ENCODE measurements at places on chromosomes 16 and 17.
A peak's percentile ranks its signal among the peaks of the same experiment; 100 is the strongest.

GRCh38 chr16:4976079-4976478 is 17.9 kb downstream of the SEC14L5 start:
- no peak for DNase-seq

DNA sequence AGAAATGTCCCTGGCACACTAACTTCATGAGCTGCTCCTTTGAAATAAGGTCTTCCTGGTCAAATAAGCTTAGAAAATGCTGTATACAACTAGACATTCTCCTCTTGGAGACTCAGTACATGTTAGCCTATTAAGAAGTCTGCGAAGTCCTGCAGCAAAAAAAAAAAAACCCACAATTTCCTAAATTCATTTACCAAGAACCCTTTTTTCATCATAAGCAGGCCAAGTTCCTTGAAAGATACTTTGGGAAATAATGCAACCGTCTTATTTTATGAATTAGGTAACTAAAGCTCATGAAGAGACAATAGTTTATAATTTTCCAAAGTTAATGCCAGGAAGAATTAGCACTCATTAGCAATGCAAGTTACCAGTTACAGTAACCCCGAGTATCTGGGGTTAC is 49.0 kb upstream of the HAS3 start:
- no peak for DNase-seq

DNA sequence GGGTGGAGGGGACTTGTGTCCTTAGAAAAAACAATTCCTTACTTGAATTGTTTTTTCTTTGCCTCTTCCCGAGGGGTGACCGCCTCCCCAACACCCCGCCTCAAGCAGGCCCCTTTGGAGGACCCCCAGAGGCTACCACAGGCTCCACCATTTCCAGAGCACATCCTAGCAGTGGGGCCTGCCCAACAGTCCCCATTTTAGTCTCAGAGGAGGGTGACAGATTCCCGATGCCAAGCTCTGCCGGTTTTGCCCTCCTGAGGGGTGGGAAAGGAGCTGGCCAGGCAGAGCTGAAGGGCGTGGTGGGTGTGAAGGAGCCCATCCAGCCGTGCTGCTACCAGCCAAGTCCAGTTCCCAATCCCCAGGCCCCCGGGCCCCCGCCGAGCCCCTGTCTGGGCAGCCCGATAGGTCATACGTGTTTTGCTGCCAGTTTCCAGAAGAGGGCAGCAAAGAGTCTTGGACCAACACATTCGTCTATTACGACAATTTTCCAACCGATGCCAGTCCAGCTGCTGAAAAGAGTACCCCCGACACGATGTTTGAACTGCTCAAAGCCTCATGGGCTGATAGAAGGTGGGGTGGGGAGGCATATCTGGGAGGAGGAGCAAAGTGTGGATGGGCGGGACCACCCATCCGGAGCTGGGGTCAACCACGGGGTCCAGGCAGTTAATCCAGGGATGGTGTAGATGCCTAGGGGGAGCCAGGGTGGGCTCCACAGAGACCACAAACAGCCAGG is 18.8 kb upstream of the GAA start:
- peak; percentile 67 for DNase-seq

DNA sequence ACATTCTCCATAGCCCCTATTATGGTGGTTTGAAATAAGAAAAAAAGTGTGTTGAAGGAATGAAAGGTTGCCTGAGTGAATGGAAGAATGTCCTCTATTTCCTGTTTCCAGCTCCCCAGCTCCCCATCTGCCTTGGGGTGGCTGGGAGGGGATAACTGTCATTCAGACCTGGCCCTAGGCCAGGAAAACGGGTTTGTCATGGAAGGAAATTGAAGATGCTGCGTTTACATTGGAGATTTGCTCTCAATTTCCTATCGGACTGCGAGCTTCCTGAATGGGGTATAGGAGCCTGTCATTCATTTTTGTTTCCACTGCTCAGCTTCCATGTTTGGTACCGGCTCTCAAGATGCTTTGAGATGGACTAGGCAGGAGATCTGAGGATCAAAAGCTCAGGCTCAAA is 2.2 kb upstream of the FZD2 start:
- peak; percentile 73 for DNase-seq

- DNase-seq, result no peak
These were observed 12.6 kb upstream of the BAIAP2 start for GRCh38 chr17:81022344-81022676.

GRCh38 chr17:79500745-79501618 is 109.9 kb downstream of the RBFOX3 start:
- DNase-seq, result no peak

DNA sequence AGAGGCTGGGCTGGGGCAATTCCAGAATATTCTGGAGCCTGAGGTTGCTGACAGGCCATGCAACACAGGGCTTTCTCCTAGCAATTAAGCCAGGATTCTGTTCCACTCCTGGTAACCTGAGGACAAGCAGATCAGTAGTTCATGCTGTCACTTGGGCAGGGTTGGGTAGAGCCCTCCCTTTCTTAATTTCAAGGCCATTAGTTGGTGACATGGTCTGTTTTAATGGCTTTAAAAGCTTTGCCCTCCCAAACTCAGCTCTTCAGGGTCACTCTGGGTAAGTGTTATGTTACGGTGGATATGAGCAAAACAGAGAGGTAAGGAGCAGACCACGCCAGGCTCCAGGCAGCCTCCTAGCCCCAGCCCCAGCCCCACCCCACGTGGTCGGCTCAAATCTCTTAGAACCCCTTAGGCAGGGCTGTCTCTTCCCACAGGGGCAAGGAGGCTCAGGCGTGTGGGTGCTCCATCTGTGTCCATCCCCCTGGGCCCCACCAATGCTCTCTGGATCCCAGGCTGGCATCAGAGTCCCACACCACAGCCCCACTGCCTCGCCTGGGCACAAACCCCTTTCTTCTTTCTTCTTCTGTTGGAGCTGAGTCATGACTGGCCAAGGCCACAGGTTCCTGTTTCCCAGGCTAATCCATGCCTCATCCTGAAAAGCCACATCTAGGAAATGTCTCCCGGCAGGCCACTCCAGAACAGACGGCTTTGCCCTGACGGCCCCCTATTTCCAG is 27.5 kb downstream of the CEP295NL start:
- DNase-seq, result peak; percentile 54

- no peak for DNase-seq
These were observed 39.8 kb downstream of the TBX4 start for GRCh38 chr17:61491981-61492380.

GRCh38 chr16:30927789-30928378 is 4.5 kb downstream of the FBXL19 start:
- DNase-seq, result no peak

- DNase-seq, result no peak
These were observed 5.4 kb downstream of the GFOD2 start for GRCh38 chr16:67713647-67714273.

DNA sequence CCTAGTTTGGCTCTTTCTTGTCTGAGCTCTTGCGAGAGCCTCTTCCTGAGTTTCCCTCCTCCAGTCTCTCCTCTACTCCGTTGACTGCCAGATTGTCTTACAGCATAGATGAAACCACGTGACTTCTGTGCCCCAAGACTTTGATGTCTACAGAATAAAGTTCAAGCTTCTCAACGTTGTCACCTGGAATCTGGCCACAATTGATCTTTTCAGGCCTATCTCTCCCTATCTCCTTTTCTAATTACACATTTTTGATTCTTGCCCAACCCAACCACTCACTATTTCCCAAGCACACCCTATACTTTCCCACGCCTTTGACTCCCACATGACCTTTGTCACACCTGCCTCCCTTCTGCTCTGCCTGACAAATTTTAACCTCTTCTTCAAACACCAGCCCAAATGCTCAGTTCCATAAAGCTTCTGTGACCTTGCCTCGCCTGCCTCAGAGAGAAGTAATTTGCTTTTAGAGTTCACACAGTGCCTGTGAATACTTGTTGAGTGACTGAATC is 52.4 kb upstream of the PMFBP1 start:
- DNase-seq, result no peak

DNA sequence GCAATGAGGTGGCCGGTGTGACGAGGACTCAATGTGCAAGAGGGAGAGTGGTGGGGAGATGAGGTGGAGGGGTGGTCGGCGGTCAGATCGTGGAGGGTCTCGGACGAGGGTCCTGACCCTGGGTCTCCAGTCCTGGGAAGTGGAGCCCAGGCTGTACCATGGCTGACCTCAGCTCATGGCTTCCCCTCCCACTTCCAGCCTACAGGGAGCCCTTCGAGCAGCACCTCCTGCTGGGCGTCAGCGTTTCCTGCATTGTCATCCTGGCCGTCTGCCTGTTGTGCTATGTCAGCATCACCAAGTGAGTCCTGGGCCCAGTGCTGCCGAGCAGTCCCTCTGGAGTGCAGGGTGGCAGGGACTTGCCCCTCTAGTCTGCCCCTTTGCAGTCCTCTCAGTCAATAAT is 41.8 kb downstream of the IL4R start:
- DNase-seq, result peak; percentile 13

DNA sequence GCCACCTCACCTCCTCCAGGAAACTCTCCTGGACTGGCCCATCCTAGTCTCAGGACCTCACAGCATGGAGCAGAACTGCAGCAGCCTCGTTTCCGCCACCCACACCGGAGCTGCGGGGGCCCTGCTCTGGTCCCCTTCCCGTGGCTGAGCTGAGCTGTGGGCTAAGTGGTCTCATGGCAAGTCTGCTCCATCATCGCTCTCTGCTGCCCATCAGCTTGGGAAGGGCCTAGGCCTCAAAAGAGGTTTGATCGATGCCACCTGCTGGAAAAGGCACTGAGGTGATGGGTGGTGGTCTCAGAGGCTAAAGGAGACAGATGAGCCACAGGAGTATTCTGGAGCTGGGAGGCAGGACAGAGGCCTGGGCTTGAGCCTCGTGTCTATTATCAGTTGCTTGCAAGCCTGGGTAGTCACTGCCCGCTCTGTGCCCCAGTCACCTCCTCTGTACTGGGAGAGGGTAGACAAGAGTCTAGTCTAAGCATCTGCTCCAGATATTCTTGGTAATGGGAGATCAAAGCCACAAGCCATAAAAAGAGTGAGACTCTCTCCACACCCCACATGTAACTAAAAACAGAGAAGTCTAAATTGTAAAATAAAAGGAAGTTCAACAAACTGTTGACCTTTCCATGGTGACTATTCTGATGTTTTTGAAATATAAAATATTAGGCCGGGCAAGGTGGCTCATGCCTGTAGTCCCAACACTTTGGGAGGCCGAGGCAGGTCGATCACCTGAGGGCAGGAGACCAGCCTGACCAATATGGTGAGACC is 1.6 kb downstream of the ITGAE start:
- DNase-seq, result no peak

DNA sequence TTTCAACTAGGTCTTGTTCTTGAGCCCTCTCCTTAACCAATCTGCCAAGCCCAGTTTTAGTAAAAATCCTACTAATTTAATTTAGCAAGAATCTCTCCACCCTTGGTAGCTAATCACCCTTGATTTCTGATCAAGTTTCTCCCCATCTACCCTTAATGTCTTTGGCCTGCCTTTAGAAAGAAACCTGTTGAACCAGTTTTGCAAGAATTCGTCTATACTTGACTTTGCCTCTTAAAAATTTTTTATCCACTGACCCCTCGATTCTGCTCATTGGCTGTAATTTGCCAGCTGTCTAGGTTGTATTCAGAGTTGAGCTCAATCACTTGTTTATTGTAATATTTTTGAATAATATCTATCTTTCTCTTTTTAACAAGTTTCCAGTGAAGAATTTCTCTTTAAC is 1138.5 kb downstream of the CDH11 start:
- DNase-seq, result no peak

GRCh38 chr17:10612957-10613744 is 44.0 kb downstream of the MYH3 start:
- peak; percentile 79 for DNase-seq

DNA sequence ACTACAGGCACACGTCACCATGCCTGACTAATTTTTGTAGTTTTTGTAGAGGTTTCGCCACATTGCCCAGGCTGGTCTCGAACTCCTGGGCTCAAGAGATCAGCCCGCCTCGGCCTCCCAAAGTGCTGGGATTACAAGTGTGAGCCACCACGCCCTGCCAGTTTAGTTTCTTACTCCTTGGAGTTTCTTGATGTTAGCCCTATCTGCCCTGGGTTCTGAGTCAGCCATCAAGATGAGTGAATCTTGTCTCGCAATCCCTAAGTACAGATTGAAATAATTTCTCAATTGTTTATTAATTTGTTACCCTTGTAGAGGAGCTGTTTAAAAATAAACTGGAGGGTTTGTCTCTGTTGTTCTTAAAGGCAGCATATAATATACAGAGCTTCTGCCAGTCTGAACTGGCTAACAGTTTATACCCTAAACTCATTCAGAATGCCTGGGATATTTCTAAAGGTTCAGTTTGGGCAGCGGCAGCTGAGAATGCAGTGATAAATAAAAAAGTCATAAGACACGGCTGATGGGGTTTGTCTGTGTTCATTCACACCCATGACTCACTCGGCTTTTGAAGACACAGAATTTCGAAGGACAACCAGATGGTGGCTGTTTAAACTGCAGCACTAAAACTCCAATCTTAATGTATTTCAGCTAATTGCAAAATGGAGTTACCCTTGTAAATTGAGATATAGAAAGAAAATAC is 39.6 kb downstream of the GPRC5B start:
- DNase-seq, result peak; percentile 81
